Liver (tissue), 10 donors: ENCODE measurements at places on chromosomes 6 and 20.

- peak; percentile 70 for DNase-seq
Observed at GRCh38 chr6:30213957-30214656, 901 bp upstream of the TRIM26 start.

- no peak for DNase-seq
Observed at GRCh38 chr6:14500809-14501208, 383.2 kb downstream of the CD83 start.

DNA sequence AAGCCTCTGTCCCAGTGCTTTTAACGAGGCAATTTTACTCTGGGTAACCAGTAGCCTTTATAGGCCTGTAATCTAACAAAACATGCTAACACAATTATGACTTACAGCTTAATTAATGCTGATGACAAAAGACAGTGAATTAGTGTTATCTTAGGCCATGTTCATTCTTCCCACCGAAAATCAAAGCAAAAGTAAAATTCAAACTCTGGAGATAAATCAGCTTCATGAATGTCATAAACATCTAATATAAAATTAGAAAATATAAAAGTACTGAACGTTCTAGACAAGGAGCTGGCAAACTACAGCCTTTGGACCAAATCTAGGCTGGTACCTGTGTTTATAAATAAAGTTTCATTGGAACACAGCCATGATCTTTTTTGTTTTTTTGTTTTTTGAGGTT, 18.6 kb upstream of the COL21A1 start:
- no peak for DNase-seq

DNA sequence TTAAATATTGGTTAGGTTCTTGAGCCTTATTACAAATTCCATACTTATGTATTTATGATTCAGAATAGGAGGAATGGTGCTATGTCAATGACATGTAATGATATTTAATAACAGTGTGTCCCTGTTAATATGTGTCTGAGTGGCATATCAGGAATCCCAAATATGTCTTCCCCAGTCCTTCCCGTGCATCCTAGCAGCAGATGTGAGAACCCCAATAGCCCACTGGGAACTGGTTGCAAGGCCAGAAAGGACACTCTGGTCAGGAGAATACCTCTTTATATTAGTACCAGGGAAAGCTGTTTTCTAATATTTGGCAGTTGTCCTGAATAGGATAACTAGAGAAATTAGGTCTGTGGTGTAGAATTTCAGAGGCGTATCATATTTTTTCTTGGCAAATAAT, 159.1 kb upstream of the PDE7B start:
- DNase-seq, result no peak

DNA sequence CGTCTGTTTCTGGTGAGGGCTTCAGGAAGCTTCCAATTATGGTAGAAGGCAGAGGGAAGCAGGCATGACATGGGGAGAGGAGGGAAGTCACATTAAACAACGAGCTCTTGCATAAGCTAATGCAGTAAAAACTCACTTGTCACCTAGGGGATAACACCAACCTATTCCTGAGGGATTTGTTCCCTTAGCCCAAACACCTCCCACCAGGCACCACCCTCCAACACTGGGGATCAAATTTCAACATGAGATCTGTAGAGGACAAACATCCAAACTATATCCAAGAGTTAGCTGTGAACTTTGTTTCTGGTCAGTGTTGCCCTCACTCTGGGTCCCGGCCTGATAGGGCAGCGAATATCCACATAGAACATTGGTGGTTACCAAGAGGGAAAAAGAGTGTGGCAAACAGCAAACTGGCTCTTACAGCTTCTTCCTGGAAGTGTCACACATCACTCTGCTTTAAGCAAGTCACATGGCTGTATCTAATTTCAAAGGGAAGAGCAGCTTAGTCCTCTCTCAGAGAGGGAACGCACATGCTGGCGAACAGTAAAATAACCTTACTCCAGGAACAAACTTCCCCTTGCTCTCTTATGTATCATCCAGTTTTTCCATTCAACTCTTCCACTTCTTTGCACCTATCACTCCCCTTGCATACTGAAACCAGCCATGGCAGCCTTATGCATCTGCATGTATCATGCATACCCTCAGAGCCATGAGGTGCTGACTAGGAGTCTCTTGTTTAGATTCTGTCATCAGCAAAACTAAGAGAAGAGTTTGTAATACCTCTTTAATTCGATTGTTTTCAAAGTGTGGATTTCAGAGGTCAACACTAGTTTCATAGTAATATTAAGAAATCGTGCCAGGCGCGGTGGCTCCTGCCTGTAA, 4.8 kb upstream of the MOCS1 start:
- DNase-seq, result peak; percentile 43

- peak; percentile 63 for DNase-seq
Observed at GRCh38 chr6:107489636-107490565, at the start of gene SOBP. SOBP (plus strand) TSS chr6:107490117; CDS start chr6:107490617, 500 bp downstream.

DNA sequence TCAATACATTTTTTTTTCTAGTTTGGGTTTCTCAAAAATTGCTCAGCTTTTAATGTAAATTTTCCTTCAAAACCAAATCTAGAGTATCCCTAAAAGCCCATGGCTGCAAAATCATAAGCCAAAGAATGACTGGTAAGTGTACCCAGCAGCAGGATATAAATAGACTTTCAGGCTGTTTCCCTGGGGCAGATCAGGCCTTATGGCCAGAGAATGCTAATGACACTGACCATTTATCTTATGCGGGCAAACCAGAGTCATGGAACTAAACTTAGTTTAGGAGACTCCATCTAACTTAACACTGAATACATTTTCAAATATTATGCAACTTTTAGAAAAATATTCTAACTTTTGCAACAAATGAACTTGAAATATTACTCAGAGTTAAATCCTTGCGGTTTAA, 7.4 kb downstream of the OSER1 start:
- no peak for DNase-seq

DNA sequence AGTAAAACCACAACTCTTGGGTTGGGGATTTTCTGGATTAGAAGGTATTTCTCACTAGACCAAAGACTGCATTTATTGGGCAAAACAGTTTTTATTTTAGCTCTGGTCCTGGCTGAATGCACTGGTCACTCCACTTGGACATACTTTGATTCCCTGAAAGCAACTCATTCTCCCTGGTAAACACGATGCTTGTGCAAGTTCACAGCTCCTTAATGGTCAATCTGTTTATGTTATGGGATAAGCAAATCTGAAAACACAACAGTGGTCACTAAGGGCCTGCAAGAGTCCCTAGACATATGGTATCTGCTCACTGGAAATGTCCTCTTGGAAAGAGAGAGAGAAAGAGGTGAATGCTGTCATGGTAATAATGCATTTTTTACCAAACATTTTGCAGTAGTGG, 559.8 kb downstream of the CDH26 start:
- no peak for DNase-seq

DNA sequence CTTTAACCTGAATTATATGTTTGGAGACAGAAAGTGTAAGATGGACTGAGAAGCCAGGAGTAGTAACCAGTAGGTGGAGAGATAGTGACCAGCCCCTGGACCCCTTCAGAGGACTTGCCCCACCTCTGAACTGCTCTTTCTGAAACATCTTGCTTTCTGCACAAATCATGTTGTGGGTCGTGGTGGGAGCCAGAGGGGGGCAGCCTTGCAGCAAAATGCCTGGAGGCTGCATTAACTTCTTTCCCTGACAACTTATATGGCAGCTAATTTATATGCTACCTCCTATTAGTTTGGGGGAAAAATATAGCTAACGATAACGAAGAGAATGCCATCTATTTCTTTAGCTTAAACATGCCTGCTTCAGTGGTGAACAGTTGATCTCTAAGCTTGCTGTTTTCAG, 859.8 kb downstream of the MAFB start:
- DNase-seq, result no peak

DNA sequence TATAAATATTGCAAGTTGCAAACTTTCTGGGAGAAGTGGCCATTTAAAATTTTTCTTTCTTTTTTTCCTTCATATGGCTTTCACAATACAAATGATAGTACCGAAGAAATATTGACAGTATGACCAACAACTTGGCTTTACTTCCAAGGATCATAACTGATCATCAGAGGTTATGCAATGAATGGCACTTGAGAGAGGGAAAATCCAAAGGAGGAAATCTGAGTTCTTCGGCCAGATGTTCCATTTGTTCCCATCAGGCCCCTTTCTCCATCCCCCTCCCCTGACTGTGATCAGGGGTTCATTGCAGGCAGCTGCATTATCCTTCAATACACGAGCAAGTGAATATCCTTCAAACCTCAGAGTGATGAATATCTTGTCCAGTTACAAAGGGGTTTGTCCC, 130.0 kb upstream of the UST start:
- no peak for DNase-seq

GRCh38 chr6:106444777-106445507, 84.4 kb downstream of the CRYBG1 start:
- DNase-seq, result no peak

DNA sequence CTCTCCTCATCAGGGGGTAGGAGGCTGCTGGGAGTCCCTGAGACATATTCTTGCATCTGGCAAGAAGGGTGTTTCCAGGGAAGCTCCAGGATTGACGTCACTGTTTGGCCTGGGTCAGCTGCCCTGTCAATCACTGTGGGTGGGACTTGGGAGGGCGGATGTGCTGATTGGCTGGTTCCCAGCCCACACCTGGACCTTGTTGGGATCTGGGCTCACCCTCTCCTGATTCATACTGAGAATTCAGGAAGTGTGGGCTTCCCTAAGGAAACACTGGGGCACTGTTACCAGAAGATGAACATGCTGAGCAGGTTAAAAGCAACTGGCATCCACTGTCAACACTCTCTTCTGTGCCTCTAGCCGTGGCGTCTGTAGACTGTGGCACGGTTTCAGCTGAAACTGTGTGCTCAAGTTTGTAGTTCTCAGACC, 36.5 kb downstream of the CDH26 start:
- no peak for DNase-seq

GRCh38 chr20:51444467-51444866, 98.1 kb downstream of the NFATC2 start:
- DNase-seq, result no peak

DNA sequence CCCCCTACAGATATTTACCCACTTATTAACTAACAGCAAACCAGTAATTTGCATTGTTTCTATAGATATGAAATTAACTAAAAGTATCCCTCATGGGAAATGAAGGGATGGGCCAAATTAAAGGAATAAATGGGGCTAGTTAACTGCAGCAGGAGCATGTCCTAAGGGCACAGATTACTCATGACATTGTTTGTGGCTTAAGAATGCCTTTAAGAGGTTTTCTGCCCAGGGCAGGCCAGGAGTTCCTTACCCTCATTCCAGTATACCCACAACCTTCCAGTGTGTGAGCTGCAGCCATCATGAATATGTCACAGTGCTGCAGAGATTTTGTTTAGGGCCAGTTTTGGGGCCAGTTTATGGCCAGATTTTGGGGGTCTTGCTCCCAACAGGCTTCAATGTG, 1101.9 kb downstream of the PRIM2 start:
- DNase-seq, result no peak

DNA sequence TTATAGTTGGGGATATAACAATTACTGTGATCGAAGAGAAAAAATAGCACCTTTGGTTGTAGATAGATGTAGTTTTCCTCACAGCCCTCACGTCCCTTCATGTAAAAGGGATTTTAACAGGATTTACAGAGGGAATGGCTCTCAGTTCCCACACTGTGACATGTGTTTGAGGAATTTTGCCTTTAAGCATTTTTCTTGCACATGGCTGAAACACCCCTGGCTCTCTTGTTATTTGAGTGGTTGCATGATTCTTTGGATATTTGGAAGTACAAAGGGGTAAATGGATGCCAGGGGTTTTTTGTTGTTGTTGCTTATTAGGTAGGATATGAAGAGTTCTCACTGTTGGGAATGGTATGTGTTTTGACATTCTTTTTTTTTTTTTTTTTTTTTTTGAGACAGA, 48.2 kb downstream of the JAG1 start:
- DNase-seq, result no peak

DNA sequence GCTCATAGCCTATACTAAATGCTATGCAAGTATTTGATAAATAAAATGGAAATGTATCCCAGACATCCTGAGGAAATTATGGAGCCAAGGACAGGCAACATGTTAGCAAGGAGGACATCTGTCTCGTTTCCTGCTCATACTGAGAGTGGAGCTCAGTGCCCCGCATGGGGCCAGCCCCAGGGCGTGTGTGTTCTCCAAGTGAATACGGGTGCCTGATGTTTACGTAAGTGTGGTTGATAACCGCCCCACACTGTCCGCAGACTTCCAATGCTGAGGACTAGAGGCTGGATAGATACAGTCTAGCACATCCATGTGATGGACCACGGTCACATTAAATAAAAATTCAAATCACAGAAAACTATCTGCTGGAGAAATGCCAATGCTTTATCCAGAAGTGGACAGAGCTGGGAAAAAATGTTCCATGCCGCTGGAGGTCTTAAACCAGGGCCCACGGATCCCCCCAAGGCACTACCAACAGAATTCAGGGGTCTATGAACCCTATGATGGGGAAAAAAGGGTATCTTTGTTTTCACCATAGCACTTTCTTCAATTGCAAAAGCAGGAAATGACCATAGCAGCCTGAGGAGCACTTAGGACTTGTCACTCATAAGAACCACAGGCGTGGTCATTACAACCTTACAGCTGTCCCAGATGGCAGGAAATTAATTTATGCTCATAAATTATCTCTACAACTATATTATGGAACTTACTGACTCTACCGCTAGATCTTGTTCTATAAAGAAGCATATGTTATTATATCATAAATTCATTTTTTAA, 24.9 kb downstream of the TGM2 start:
- DNase-seq, result no peak

GRCh38 chr6:114361036-114361435, 18.2 kb upstream of the HS3ST5 start:
- DNase-seq, result no peak

DNA sequence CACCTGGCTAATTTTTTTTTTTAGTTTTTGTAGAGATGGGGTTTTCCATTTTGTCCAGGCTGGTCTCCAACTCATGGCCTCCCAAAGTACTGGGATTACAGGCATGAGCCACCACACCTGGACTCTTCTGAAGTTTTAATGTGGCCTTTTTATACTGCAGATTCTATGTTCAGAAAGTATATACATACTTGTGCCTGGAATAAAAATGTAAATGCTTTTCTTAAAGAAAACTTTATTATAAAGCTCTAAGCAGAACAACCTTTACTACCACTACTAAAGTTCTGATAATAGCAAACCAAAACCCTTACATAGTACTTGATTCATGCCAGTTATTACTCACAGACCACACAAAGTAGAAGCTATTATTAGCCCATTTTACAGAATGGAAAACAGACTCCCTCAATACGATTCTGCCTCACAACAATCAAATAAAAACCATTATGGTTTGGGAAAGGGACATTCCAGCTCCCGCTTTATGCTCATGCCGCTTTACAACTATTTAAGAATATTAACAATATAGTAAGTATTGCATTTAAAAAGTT, 5.3 kb downstream of the PHIP start:
- no peak for DNase-seq

DNA sequence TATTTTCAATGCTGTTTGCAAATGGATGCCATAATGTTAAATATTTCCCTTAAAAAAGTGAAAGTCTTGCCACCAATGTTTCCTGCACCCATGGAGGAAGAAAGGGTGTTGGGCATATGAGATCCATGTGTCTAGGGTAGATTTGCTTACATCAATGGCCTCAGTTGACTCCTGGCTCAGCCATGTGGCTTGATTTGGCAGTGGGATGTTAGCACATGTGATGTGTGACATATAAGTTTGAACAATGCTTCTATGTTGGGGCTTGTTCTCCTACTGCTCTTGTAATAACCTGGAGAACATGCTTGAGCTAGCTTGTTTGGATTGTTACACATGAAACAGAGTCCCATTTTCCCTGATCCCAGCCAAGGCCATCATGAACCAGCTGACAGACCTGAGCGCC, 187.6 kb downstream of the SCP2D1 start:
- DNase-seq, result no peak
